RWPE1 (cell line): ENCODE measurements at places on chromosomes 6 and 20.
A peak's percentile ranks its signal among the peaks of the same experiment; 100 is the strongest.

DNA sequence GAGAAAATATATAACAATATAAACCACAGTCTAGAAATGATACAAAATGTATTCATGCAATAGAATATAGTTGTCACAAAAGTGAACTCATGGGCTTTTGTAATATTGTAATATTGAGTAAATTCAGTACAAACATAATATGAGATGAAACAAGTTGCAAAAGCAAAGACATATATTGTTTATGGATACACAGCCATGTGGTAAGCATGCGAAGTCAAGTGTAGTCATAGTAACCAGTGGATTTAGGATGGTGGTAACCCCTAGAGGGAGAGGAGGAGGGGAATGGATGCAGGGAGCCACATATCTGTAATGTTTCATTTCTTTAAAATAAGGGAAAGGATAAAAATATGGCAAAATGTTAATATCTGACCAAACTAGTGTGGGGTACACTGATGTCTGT is 47.3 kb downstream of the ARMC2 start:
- DNase-seq, result no peak

DNA sequence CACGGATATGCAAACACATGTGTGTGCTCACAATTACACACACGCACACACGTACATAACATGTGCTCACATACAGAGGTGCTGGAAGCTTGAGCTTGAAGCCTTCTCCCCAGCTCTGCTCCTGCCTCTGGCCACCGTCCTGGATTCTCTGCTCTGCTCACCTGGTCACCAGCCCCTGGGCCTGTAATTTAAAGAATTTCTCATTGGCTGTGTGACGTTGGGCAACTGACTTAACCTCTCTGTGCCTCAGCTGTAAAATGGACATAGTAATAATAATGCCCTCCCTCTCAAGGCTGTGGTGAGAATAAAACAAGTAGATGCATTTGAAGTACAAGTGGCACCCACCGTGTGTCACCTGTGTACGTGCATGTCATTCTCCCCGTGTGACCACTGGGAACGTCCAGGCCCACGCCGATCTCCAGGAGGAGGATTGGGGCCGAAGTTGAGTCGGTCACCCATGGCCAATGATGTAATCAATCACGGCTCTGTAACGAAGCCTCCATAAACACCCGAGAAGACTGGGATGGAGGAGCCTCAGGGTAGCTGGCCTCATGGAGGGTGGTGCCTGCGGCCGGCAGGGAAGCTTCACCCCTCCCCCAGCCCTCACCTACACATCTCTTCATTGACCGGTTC is 160.9 kb upstream of the AFDN start:
- no peak for DNase-seq

DNA sequence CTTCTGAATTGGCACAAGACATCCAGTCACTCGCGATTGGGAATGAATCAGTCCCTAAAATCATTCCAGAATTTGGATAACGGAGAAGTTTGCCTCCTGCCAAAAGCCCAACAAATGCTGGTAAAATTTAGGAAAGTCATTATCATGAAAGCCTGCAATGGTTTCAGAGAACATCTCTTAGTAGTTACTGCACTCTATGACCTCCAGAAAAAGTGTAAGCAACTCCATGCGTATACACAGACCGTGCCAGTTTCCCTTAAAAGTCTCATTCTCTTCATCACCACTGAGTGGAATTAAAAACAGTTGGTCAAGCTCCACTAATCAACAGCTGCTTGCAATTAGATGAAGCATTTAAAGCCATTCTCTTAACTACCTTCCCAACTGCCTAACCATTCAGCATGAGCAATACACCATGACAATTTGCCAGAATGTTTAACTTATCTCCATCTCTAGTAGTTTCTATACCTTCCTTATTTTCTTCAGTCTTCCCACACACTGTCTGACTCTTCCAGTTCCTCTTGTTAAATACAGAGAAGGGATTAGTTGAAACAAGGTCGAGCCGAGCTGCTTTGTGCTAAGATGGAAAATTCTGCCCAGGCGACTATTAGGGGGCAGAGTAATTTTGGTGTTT is 183.6 kb upstream of the PRDM1 start:
- DNase-seq, result no peak

GRCh38 chr6:83735461-83735860 is 26.6 kb upstream of the SNAP91 start:
- no peak for DNase-seq

DNA sequence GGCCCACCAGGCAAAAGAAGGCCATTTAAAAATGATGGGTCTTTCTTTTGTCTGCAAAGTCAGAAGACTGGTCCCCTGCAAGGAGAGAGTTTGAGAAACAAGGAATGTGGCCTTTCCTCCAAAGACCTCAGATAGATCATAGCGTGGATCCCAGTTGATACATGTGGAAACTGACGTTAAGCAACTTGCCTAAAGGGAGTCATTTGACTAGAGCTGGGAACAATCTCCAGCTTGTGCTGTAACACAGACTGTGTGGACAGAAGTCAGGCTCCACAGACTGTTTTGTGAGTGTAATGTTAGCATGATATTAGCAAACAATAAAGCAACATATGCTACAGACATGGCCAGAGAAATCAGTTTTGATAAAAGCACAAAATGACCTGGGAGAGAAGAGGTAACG is 140.4 kb upstream of the CITED2 start:
- no peak for DNase-seq

DNA sequence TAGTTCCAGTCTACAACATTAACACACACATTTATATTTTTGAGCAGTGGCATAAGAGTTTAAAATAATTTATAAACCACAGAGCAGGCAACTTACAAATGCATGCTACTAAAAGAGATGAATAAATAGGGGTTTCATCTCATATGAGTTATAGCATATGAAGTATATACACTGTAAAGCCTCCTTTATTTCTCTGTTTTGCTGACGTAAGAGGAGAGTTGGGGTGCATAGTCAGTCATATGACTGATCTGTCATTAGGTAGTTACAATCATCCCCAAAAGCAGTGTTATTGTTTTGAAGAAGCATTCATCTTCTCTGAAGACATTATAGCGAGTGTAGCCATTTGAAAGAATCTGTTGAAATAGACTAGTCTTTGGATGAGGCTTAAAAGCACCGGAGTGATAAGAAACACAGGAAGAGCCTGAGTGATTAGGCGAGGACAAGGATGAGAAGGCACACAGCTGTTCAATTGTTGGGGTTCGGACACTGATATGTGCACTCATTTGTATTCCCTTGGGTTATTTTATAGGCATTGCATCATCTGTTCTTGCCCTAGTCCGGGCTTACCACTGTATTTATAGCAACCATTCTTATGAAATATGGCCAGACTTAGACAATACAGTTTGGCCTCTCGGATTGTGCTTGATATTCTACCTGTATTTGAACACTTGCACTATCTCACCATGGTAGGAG is 325.7 kb downstream of the SAMD5 start:
- no peak for DNase-seq

DNA sequence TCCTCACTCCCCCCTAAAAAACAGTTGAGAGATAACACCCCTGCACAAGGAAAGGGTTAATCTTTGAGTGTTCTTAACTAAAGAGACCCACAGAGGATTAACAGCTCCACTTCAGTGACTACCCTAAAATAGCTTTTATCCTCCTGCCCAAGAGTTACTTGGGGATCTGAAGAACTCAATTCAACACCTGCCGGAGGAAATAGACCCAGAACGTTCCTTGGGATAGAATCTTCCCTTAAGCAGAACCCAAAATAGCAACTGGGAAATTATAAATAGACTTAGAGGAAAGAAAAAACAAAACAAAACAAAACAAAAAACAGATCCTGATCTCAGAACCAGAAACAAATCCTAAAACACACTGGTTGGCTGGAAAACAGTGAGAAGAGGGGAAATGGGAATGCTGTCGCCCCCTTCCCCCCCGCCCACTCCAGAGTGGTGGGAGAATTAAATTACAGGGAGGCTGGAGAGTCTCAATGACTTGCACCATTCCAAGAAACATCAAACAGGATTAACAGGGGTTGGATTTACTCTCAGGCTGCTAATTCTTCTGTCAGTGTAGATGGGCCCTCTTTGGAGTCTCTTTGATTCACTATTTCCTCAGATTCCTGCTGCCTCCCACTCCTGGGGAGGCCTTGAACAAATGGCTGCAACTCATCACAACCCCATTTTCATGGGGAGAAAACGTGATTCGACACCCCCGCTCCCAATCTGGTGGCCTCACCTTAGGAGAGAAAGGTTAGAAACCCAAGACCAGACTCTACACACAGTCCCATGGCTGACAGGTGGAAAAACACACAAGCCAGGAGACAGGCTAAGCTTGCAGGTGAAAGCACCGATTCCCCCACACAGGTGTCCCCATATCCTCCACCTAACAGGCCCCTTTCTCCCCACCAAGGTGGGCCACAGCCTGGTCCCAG is 1.4 kb downstream of the PLAGL2 start:
- no peak for DNase-seq

- DNase-seq, result no peak
Observed at GRCh38 chr6:6806844-6807518, 218.5 kb downstream of the LY86 start.

GRCh38 chr6:131226459-131227157 is 91.3 kb downstream of the AKAP7 start:
- no peak for DNase-seq

- DNase-seq, result no peak
Observed at GRCh38 chr20:43028470-43028869, 161.2 kb downstream of the PTPRT start.

DNA sequence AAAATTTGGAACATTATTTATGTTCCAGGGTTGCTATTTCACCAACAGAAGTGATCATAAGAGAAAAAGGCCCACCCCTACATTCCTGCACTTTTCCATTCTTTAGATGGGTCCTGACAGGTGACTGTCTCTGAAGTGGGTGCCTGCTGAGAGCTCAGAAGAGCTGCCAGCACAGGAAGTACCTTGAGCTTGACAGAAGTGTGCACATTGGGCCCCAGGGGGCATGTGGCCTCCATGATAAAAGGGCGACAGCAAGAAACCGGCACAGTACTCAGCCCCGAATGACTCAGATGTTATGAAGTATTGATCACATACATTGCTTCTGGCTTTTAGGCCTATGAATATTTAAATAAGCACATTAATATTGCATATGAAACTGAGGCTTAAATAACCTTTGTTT is 150.4 kb downstream of the PCSK2 start:
- no peak for DNase-seq

DNA sequence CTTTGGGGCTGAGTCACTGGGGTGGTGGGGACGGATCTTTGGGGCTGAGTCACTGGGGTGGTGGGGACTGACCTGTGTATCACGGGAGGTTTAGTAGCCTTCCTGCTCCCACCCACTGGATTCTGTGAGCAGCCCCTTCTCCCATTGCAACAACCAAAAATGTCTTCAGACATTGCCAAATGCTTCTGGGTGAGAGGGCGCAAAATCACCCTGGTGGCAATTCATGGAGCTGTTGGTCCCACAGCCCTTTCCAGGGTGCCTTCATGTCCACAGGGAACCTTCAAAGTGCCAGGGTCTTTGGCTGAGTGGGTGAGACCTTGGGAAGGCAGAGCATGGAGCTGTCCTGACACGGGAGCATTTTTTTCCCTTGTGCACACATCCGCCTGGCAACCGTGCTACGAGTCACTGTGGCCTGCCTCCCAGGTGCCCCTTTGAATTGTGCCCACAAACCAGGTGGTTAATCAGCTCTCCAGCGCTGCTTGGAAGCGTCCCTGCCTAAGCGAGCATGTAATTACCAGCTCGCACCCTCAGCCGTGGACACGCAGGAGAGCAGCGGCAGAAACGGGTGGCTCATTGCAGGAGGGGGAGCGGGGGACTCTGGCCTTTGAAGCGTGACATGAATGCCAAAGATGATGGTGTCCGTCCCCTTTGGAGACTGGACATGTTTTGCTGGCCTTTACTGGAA is 27.4 kb upstream of the APCDD1L start:
- peak; percentile 45 for DNase-seq

DNA sequence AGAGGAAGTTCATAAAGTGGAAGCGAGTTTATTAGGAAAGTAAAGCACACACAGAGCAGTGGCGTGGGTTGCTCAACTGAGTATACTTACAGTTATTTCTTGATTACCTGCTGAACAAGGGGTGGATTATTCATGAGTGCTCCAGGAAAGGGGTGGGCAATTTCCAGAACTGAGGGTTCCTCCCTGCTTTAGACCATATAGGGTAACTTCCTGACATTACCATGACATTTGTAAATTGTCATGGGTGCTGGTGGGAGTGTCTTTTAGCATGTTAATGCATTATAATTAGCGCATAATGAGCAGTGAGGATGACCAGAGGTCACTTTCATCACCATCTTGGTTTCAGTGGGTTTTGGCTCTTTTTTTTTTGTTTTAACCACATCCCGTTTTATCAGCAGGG is 29.8 kb downstream of the PDYN start:
- DNase-seq, result no peak

GRCh38 chr20:13441388-13441787 is 197.3 kb downstream of the TASP1 start:
- no peak for DNase-seq

DNA sequence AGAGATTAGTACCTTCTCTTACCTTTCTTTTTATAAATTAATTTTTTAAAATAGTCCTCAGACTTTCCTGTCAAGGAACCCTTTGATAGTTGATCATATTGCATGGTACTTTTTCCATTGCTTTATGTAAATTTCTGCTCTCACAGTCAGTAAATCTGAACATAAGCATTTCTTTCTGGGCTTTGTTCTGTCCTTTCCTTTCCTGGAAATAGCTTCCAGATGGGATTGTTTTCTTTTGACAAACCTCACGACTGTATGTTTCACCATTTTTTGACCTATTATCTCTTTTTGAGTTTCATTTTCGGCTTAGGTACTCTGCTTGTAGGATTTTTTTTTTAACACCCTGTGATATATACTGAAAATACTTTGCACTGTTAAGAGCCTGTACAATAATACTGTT is 32.6 kb downstream of the UTRN start:
- DNase-seq, result no peak

DNA sequence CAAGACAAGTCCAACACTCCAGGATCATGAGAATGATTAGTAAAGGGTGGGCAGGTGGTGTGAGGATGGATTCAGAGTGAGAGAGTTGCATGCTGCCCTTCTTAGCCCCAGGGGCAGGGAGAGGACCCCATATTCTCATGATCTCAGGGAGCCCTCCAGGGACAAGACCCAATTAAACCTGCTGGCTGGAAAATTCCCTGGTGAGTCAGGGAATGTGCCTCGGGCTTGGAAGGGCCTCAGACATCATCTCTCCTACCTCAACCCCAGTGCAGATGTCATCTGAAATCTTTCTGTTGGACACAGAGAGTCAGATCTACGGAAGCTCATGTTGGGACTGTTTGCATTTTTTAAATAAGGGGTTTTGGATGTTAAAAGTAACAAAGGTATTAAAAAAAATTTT is 9.2 kb upstream of the SIRPD start:
- peak; percentile 39 for DNase-seq

- no peak for DNase-seq
Observed at GRCh38 chr6:73802366-73802765, 106.4 kb downstream of the CD109 start.

DNA sequence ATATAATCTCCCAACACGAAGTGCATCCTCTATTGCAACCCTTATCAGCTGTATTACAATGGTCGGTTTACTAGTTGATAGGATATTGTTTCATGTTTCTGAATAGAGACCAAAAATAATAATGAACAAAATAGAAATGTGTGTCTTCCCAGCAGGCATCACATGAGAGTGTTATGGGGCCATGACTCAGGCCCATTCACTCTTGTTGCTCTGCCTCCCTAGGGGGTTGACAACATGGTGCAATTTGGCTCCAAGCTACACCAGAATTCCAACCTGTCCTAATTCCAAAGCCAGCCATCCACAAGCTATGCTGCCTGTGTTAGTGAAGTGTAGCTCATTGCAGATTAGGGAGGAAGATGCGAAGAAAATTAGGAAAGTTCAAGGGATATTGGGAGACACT is 13.1 kb upstream of the SAYSD1 start:
- no peak for DNase-seq
